CD4-positive, alpha-beta T cell treated with Interleukin-15 for 4 hours (primary cell): ENCODE measurements at places on chromosomes 2 and 18.

DNA sequence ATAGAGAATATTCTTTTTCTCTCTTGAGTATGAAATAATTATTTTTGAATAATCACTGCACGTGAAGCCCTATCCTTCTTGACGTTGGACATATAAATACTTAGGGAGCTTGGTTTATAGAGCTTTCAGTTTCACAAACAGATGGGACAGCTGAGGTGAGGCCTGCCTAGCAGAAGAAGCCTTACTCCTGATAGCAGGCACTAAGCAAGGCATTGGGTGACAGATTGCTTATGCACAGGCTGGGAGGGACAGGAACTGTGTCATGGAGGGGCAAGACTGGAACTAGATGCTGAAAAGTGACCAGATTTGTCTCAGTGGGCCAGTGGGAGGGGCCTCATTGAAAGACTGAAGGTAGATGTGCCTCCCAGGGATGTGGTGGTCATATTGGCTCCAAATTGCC is 220.8 kb downstream of the NEDD4L start:
- no peak for DNase-seq

DNA sequence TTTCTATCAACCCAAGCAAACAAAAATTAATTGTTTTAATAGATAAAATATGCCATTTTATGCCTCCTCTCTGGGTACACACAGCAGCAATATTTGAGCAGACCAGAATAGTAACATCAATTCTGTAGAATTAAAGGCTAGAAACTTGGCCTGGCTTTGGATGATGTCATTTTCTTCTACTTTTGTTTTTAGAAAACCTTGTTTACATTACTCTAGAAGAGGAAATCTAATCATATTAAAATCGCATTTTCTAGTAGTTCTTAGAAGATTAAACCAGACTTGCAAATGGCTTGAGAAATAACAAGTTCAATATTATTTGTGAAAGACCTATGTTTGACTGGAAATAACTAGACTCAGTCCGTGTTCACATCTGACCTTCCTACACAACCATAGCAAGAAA is 102.3 kb upstream of the RFX8 start:
- no peak for DNase-seq

DNA sequence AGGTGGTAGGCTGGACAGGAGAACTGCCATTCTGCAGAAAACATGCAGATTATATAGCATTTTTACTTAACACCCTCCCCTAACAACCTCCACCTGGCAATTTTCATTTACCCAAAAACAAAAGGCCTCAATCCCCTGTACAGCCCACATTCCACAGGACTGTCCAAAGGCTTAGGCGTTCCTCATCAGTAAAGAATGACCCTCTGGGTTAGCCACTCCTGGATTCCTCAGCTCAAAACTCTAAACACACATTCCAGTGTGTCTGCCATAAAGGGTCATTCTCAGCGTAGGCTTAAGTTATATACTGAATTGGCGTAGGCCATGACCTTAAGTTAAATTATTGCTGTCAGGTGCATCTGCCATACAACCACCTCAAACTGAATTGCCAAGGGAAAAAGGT is 261.8 kb upstream of the CHAC2 start:
- no peak for DNase-seq

- DNase-seq, result no peak
These were observed 707 bp upstream of the SERPINB7 start for GRCh38 chr18:63774511-63774910.

GRCh38 chr2:150624001-150624401 is 136.5 kb upstream of the RND3 start:
- DNase-seq, result no peak

- no peak for DNase-seq
These were observed 182.5 kb upstream of the OSR1 start for GRCh38 chr2:19540739-19541525.

DNA sequence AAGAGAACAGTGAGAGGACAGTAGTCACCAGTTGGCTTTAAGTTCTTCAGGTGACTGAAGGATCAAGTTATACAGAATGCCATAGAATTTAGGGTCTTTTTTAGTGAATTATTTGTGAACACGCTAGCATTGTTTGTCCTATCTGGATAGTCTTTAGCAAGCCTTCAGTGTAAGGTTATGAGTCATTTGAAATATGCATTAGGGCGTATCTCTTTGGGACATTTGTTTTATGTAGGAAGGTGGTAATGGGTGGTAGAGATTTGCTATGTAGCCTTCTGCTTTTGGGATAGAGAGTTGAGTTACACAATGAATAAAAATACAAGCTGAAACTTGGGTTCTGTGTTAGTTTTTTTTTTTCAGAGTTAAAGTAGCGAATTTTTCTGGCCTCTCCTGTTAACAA is 13.0 kb downstream of the ACTR2 start:
- no peak for DNase-seq

- no peak for DNase-seq
These were observed 210.9 kb upstream of the TMEM200C start for GRCh38 chr18:6106091-6106685.
